ENCODE measurements at places on chromosomes 12 and 14.

DNA sequence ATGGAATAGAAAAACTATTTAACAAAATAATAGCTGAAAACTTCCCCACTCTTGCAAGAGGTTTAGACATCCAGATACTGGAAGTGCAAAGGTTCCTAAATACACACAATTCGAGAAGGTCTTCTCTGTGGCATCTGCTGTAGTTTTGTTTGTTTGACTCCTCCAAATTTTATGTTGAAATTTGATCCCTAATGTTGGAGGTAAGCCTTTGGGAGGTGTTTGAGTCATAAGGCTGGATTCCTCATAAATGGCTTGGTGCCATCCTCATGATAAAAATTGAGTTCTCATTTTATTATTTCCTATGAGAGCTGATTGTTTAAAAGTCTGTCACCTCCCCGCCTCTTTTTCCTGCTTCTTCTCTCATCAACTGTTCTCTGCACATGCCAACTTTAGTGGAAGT, 182.7 kb downstream of the MYRFL start:
- DNase-seq, result no peak

GRCh38 chr12:32448586-32448985, 49.2 kb downstream of the FGD4 start:
- no peak for DNase-seq

- DNase-seq, result no peak
Measured at GRCh38 chr14:29475641-29476040, 452.0 kb downstream of the PRKD1 start.

DNA sequence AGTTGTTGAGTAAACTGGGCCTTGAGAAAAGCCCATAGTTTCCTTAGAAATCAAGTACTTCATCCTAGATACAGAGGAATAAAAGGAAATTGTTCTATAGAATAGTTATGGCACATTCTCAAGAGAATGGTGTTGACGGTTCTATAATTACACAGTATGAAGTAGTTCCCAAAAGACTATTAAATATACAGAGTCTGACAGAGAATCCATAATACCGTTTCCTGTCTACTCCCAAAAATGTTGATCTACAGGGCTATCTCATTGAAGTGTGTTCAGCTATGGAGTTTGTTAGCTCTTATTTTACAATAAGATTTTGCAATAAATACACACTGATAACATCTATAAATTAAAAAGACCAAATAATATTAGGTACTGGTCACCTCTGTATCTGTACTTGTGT, 799.7 kb downstream of the RPS29 start:
- no peak for DNase-seq

All from stimulated activated CD4-positive, alpha-beta T cell treated with anti-CD3 and anti-CD28 coated beads, Interleukin-12 subunit alpha, Interleukin-12 subunit beta, amount 100 ng/mL, for 48 hours (primary cell).